Daoy (cell line): ENCODE measurements at places on chromosomes 6 and 20.

DNA sequence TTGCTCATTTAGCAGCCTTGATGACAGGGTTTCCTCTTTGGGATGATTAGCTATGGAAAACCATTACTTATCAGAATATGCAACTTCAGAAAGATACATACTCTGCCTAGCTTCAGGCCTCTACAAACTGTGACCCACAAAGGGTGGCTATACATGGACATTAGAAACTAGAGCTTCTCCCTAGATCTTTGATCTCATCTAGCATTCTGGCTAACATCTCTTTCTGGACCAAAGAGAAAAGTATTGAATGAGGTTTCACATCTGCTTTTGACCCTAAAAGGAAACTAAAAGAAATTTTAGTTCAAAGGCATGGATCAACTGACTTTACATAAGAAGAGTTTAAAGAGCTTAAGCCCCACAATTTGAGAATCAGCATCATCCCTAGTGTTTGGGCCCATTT, 12.4 kb upstream of the HMGN3 start:
- no peak for DNase-seq

DNA sequence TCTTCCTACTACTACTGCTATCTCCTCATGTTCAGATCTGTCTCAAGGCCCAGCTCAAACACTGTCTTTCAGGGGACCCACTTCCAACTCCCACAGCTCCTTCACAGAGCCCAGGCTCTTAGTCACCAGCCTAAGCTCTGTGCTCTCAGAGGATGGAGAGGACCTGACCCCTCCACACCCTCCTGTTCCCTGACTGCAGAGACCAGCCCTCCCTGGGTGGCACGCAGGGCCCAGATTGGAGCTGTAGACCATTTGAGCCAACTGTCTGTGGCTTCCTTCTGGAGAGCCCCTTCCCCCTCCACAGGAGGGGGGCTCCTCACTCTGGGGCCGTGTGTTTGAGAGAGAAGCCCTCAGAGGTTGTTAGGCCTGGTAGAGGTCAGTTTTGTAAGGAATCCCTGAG, 9.8 kb downstream of the SNPH start:
- no peak for DNase-seq

- DNase-seq, result no peak
Observed at GRCh38 chr20:22579711-22580697, 4.4 kb downstream of the FOXA2 start.

- DNase-seq, result peak; percentile 13
Observed at GRCh38 chr20:43513931-43514647, 6.6 kb downstream of the L3MBTL1 start.

DNA sequence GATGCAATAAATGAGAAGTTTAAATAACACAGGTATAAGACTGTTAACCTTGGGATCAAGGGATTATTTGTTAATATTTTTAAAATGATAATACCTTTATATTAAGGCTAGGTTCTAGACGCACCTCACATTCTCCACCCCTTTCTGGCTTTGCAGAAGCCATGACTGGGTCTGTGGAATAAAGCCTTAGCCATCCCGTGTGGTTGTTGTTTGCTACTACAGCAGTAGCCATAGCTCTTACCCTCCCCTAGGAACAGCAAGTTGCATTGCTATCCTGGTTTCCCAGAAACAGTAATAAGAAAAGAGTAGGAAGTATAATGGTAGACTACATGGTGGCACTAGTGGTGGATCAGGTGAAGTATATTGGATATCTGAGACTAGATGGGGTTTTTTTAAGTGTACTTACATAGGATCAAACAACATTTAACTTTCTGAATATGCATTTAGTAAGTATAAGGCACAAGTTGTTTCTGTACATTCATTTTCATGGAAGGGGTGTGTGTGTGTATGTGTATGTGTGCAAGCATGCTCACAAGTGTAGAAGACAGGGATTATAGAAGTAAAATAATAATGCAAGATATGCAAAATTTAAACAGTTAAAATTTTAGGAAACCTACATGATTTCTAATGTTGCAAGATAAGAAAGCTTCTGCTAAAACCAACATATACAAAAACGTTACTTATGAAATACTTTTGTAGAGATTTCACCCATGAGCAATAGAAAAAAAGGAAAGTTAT, 384.2 kb downstream of the PRKN start:
- DNase-seq, result no peak

- DNase-seq, result no peak
Observed at GRCh38 chr6:168782187-168782751, 341.3 kb downstream of the SMOC2 start.

- peak; percentile 14 for DNase-seq
Observed at GRCh38 chr20:47204008-47204849, 152.3 kb downstream of the ZMYND8 start.
